GM12878 (cell line): ENCODE measurements at places on chromosomes 5 and 9. TPM values are rescaled to one million over a fixed set of nuclear protein-coding genes. Genes with fewer than 3 reads are reported as not detected.

GRCh38 chr5:54861212-54861894 lies 124.0 kb downstream of the ESM1 start:
- DNase-seq = no peak

GRCh38 chr5:68225911-68226545 lies 10.5 kb downstream of the PIK3R1 start:
- DNase-seq = no peak

GRCh38 chr9:131826966-131827525 lies 87.2 kb upstream of the RAPGEF1 start:
- DNase-seq = no peak

GRCh38 chr9:92639124-92639523 lies 30.8 kb downstream of the IPPK start:
- no peak for DNase-seq

DNA sequence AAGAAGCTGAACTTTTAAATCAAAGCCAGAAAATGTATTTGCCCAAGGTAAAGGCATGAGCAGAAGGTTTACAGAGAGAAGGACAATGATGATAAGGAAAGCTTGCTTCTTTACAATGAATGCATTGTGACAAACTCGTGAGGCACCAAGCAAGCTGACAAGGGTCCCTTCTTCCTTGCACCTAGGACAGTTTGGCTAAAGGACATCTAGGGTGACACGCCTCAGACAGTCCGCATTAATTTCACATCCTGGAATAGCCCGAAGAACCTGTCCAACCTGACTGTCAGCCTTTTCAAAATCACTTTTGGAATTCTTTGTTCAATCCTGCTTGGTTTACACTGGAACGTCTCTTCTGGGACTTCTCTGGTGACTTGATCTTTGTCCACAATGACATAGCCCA lies 146.4 kb upstream of the MAP3K1 start:
- no peak for DNase-seq

- no peak for DNase-seq
Observed at GRCh38 chr9:100281676-100282387, 70.9 kb downstream of the TEX10 start.

- DNase-seq = no peak
Observed at GRCh38 chr5:125679522-125679921, 743.7 kb upstream of the GRAMD2B start.

DNA sequence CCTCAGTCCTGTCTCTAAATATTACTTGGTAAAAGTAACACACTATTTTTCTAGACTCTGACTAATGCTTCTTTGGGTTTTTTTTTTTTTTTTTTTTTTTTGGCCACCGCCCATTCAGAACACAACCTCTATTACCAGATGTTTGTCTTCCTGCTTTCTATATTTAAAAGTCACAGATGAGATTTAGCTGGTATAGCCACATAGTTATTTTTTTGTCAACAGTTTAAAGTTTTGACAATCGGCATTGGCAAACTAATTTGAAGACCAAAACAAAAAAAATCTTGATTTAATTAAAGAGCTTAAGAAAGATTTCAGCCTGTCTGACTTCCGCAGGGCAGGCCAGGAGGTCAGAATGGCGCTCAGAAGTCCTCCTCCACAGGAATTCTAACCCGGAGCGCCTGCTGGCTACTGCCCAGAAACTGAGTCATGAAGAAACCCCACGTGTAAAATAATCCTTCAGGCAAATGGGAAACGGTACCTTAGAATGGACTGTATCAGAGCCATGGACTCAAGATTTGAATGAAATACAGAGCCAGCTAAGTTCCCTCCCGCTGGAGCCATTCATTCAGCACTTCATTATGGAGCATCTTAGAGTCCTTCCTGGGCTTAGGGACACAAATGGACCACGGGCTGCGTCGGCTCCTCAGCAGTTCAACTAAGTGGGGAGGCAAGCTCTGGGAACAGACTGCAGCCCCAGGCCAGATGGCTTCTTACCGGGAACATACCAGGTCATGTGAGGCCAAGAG lies 55.6 kb downstream of the PTPDC1 start:
- no peak for DNase-seq

DNA sequence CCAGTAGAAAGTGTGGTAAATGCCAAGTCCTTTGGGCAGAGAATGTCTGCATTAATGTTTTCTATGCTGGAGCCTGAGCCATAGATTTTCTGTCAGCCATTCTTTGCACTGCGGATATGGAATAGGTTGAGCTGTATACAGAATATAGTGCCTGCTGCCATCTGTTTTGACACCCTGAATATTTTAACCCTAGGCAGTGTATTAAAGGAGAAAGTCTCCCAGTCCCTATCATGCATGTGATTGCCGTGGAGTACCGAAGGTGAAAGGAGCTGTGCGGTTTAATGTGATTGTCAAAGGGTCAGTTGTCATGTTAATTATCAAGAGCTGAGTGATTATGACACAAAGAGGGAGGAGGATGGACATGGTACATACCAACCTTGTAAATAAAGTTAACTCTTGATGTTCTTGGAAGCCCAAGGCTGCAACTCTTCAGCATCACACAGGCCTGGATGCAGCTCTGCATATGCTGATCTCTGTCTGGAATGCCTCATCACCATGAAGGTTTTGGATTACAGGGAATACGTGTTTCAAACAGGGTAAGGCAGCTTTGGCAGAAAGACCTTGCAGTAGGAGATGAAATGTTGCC lies 247.1 kb upstream of the ELAVL2 start:
- DNase-seq = no peak

DNA sequence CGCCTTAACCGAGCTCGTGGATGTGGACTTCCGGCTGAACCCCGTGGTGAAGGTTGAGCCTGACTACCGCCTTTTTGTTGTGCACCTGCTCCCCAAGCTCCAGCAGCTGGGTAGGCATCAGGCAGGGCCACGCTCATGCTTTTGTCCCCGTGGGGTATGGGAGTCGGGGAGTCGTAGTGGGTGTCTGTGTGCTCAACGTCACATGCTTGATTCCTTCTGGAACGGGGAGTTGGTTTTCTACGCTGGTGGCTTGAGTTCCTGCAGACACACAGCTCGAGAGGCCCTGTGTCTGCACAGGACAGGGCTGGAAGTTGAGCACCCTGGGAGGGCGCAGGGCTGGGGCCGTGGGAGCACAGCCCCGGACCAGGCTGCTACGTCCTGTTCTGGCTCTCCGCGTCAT lies 8.0 kb downstream of the CEP72 start:
- DNase-seq = no peak

- DNase-seq = no peak
Observed at GRCh38 chr5:158819095-158819494, 280.6 kb downstream of the EBF1 start.

- no peak for DNase-seq
Observed at GRCh38 chr5:135218486-135218755, 180.6 kb downstream of the MACROH2A1 start.

The PCDHA7 gene
- 0.08 TPM in 1 of 2 replicates, not detected in the other for total RNA-seq

The SV2C gene
- total RNA-seq = 1.1 TPM in 2 replicates
